ENCODE measurements at places on chromosomes 13 and 19. TPM values are rescaled to one million over a fixed set of nuclear protein-coding genes. Genes with fewer than 3 reads are reported as not detected.

DNA sequence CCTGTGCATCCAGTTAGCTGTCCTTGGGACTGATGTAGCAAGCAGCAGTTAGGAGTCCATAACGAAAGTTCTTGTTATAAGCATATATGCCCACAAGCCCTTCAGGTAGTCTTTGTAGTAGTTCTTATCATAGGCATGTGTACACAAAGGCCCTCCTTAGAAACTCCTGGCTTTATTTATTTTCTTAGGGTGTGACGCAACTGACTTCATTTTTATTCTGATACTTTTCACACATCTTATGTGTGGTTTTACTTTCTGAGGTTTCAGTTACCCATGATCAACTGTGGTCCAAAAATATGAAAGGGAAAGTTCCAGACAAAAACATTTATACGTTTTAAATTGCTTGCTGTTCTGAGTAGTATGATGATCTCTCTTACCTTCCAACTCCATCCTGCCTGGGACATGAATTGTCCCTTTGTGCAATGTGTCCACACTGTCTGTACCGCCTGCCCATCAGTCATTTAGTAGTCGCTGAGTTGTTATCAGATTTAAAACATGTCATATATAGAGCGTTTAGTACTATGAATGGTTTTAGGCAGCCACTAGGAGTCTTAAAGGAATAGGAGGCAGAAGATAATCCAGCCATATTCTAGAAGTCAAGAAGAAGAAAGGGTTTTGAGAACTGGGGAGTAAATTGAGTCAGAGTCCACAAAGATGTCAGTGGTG is 19.4 kb downstream of the GPC5 start:
- DNase-seq = no peak

DNA sequence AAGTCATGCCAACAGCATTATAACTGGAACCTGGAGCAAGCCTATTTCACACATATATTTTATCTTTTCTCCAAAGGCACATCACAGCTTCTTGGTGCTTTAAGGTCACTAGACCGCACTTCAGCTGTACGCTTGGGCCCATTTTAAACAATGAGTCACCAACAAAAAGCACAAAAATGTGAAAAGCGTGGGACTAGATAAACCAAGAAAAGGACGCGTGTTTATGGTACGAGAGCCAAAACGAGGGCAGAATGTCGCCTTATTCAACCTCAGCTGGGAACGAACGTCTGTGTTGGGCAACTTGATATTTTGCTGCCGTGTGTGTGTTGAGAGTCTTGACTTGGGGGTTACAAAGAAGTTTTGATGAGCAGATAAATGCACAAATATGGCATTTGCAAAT is 9.2 kb upstream of the EHD2 start:
- DNase-seq = no peak

GRCh38 chr13:103007427-103007762 is 58.8 kb downstream of the SLC10A2 start:
- no peak for DNase-seq

- DNase-seq = no peak
Observed at GRCh38 chr13:34153428-34154180, 335.7 kb downstream of the RFC3 start.

- DNase-seq = no peak
Observed at GRCh38 chr13:48159826-48160225, 64.9 kb upstream of the MED4 start.

GRCh38 chr13:79802389-79803085 is 321.6 kb downstream of the NDFIP2 start:
- DNase-seq = no peak

- no peak for DNase-seq
Observed at GRCh38 chr13:99981735-99982035, at the start of gene ZIC2. ZIC2 (plus strand) TSS chr13:99981784; CDS start chr13:99982065, 281 bp downstream.

DNA sequence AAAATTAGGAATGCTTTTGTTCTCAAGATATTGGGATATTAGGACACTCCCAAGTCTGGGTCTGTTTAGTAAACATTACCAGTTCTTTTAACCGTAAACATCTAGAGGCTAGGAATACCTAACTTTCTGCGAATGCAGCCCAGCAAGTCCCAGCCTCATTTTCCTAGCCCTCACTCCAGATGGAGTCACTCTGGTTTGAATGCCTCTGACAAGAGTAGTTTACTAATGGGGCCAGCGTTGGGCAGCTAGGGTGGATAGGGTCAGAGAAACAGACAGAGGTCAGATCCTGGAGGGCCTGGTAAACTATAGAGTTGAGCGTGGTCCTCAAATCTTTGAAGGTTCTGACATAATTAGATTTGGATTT is 53.6 kb downstream of the WDFY2 start:
- DNase-seq = no peak

- no peak for DNase-seq
Observed at GRCh38 chr19:15733895-15734294, 3.9 kb upstream of the OR10H3 start.

- DNase-seq = no peak
Observed at GRCh38 chr13:29284726-29285125, 310.8 kb downstream of the SLC7A1 start.

- peak; percentile 58 for DNase-seq
Observed at GRCh38 chr13:114142640-114143490, 10.4 kb upstream of the RASA3 start.

DNA sequence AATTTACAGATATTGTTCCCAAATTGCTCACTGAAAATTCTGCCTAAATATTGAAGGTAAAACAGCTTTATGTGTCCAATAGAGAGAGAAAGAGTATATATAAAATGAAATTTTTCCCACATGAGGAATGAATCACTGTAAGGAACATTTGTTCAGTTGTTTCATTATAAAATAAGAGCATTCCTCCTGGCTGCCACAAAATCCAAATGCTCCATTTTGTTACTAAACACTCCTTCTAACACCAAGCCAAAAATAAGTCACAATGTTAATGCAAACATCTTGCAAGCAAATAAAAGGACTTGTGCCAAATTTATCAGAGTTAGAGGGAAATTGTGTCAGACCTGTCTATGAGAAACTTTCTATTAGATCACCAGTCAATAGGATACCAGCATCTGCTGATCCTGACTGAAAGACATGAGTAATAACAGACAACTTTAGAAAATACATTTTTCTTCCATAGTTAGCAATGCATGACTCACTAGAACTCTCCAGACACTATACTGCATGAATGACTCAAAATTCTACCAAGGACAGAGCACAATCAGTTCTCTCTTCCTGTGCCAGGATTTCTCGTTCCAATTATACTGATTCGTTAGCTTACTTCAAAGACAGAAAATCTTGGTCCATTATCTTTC is 83.5 kb upstream of the FNDC3A start:
- no peak for DNase-seq

DMWD gene
- polyA plus RNA-seq = 20.7 TPM

WDR88 gene
- polyA plus RNA-seq = 0.43 TPM

OR1I1 gene
- polyA plus RNA-seq = not detected
